ENCODE measurements at places on chromosomes 5 and 9. TPM values are rescaled to one million over a fixed set of nuclear protein-coding genes. Genes with fewer than 3 reads are reported as not detected.

DNA sequence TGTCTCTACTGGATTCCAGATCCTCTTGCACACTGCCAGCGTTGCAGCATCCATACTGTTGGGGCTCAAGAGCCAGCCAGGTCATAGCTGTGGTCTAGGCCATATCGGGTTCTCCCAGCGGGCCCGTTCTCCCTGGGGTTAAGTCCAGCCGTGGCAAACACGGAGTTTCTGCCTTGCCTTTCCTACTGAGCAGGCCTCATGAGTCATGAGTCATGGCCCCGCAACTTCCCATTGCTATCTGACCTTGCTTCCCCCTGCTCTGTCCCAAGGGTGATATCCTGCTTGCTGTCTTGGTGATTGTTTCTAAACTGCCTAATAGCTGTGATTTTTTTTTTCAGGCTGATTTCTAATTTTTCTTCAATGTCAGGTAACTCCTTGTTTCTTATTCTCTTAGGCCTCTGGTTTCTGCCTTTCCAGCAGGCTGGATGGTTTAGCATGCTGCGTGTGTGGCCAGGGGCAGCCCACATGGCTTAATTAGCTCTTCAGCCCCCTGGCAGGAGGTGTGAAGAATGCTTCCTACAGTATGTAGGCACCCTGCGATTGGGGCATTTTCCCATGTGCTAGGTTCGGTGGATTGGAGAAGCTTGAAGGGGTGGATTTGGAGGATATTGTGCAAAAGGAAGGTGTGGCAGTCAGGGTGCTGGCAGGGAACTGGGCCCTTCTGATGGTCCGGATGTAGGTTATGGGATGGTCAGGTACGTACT lies 18.7 kb downstream of the DAPK1 start:
- peak; percentile 48 for DNase-seq

- no peak for DNase-seq
Measured at GRCh38 chr9:127897193-127897692, 2.2 kb downstream of the ST6GALNAC6 start.

Gene PTPDC1
- 2.8 TPM for total RNA-seq

Gene RFESD
- 2.2 TPM for total RNA-seq

DNA sequence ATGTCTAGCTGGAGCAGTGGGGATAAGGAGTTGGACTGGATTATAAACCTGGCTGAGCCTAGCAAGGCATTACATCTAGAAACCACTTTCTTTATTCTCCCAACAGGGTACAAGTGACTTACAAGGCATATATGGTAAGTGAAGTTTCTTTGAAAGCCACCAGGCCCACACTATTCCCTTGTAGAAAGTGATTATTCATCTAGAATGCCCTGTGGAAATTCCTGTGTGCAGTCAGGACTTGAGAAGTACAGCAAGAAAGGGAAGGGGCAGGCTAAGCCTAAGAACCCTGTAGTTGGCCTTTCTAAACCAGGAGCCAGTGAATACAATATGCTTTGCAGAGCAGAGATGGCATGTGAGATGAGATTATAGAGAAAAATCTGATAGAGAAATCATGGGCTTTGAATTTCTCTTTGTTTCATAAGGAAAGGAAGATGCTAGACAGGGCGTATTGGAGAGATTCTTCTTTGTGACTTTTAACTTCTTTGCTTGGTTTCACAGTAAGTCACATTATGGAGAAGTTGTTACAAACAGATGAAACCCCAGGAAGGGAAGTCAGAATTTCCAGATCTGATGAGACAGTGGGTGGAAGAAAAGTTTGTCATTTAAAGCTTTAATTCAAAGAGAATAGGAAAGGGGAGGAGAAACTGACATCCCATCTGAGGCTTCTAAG lies 321.7 kb downstream of the NDUFS4 start:
- no peak for DNase-seq

Gene ARL14EPL
- total RNA-seq: not detected

- DNase-seq: no peak
Measured at GRCh38 chr5:113024076-113024697, 47.6 kb downstream of the DCP2 start.

Gene FAM151B
- total RNA-seq: 2.4 TPM

DNA sequence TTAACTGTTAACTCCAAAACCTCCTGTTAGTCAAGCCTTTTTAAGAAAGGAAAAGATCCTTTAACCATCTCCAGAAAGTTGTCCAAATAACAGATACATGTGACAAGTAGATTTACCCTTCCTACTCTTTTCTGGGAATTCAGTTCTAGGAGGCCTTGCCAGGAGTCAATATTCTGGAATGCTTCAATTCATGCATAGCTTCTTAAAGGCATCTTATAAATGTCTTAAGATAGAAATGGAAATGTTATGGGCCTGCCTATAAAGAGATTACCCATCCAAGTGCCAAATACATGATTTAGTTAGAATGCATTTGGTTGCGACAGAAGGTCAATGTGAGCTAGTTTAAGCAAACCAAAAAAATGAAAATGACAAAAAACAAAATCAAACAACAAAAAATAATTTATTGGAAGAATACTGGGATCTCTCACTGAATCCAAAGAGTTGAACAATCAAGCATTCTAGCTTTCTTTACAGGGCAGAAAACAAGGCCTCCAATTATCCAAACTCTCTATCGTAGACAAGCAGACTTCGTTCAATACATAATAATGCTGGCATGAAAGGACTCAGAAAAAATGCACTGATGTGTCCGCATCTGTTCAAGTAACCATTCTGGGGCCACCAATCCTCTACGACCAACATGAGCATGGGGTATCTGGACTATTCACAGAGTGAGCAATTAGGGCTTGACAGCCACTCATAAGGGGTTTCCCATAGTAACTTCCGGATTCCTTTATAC lies 188.6 kb downstream of the CTNND2 start:
- DNase-seq: no peak

Gene BTNL3
- not detected for total RNA-seq

- DNase-seq: no peak
Measured at GRCh38 chr9:118362596-118362995, 658.4 kb downstream of the TLR4 start.

GRCh38 chr5:14138608-14139540 lies 4.3 kb upstream of the TRIO start:
- no peak for DNase-seq

DNA sequence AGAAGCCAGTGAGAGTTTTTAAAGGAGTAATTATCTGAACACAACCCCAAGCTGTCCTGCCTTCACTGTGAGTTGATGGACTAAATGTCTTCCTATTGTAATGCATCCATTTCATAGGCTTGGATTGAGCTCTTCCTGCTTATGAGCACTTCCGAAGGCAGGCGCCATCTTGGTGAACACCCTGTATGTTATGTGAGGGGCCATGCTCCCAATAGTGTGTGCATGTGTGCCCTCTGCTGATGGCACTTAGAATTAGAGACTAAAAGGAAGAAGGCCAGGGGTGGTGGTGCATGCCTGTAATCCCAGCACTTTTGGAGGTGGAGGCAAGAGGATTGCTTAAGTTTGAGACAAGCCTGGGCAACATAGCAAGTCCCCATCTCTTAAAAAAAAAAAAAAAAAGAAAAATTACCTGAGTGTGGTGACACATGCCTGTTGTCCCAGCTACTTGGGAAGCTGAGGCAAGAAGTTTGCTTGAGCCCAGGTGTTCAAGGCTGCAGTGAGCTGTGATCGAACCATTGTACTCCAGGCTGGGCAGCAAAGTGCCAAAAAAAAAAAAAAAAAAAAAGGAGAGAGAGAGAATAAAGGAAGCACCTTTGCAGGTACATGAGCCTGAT lies 65.0 kb downstream of the C9orf152 start:
- peak; percentile 36 for DNase-seq

Gene JAK2
- 1.2 TPM for total RNA-seq

Gene SPATA31D4
- total RNA-seq: not detected

Gene INSL4
- not detected for total RNA-seq

DNA sequence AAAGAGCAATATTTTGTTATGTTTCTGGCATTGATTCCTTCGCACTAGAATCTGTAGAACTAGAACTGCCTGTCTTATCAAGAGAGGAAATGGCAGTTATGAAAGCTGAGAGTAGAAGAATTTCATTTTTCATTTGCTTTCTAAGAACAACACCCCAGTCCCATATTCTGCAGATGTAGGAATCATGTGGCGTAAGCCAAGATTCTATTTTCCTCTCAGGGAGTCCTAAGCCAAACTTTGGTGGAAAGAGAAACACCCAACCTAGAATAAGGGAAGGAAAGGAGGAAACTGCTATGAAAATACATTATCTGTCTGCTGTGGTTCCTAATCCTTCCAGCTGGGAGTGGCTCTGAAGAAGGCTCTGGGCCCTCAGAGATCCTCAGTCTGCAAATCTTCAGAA lies 1176.9 kb upstream of the C9orf72 start:
- DNase-seq: no peak

DNA sequence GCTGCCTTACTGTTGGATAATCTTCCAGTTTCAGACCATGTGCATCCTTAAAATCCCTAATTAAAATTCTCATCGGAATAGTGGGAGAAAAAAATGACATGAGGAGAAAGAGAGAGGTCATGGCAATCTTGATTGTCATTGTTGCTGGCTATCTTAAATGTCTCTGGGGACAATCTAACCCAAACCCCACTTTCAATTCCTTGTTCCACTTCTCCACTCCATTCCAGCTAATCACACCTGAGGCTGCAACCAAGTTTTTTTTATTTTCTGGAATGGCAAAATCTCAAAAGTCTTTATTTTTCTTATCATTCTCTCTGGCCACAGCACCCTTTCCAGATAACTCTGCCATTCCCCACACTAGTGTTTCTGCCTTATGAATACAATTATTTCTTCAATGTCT lies 171.9 kb upstream of the RASA1 start:
- DNase-seq: no peak

- no peak for DNase-seq
Measured at GRCh38 chr9:87502391-87503221, 4.9 kb downstream of the DAPK1 start.

DNA sequence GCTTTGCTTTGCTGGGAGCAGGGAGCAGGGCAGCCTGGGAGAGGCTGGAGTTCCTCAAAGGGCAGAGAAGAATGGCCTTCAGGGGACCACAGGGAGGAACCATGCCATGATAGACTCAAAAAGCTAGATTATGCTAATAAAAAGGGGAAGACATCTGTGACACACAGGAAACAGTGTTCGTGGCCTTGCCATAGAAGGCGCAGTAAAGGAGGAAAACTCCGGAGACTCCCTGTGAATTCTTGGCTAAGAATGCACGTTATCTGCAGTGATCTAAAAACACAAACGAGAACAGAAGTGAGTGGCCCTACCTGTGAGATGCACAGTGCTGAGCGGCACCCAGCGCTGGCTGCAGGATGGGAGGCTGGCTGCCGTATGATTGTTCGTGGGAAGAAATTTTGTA lies 15.9 kb upstream of the LTC4S start:
- DNase-seq: no peak

Gene SPINK7
- not detected for total RNA-seq

DNA sequence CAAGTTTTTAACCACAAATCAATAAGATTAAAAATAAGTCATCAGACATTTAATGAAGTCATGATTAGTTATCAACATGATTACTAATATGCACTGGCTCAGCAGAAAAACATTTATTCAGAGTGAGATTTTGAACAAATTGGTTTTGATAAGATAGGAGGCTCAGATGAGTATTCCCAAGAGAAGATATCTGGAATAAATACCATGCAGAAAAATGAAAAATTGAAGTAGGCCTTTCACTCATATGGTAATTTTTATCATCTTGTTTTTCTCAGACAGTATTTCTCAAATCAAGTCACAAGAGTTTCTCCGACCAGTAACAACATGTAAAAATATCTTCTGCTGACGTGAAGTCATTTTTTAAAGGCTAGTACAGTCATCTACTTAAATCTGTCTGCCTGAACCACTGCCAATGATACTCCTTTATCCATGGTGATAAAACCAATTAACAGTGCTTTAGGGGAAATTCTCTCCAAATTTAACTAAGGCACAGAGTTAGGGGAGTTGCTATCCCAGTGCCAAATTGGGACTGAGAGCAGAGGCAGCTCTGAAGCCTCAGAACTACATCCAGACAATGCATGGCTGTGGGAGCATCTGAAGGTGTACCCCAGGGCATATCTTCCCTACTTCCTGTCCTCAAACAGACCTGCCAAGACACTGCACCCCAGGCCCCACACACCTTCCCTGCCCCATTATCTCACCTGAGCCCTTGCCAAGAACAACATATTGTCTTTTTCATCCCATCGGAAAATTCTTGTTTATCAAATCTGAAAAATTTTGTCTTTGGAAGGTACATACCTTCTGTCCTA lies 105.5 kb upstream of the TSLP start:
- DNase-seq: no peak

All from H4 (cell line).